ENCODE measurements at places on chromosomes 13 and 19.

DNA sequence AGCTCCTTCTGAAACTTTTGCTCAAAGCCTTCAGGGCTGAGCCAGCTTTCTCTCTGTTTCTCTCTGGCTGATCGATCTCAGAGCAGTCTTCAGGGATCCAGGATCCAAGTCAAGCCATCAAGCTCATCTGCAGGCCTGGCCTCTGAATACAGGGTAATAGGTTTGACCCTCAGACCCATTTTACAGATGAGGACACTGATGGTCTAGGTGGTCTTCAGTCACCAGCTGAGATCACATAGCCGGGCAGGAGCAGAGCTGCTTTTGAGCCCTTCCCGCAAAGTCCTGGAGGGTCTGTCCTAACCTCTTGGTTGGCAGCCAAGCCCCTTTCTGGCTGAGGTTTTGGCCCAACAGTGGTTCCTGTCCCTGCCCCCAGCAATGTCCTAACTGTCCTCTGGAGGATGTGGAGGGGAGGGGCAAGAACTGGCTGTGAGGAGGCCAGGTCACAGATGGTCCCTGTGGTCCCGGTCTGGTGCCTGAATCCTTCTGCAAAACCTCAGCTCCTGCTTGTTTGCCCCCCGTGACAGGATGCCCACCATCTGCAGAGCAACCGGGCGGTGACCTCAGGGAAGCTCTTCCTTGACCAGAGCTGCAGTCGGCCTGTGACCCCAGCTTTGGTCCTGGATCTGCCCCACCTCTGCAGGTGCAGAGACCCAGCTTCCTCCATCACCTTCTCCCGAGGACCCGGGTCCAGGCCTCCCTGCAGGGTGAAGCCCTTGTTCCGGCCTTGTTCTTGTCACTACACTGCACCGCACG, 5.8 kb upstream of the PEAK3 start:
- DNase-seq, result no peak

GRCh38 chr13:109743706-109744453, 42.5 kb downstream of the IRS2 start:
- peak; percentile 22 for DNase-seq

DNA sequence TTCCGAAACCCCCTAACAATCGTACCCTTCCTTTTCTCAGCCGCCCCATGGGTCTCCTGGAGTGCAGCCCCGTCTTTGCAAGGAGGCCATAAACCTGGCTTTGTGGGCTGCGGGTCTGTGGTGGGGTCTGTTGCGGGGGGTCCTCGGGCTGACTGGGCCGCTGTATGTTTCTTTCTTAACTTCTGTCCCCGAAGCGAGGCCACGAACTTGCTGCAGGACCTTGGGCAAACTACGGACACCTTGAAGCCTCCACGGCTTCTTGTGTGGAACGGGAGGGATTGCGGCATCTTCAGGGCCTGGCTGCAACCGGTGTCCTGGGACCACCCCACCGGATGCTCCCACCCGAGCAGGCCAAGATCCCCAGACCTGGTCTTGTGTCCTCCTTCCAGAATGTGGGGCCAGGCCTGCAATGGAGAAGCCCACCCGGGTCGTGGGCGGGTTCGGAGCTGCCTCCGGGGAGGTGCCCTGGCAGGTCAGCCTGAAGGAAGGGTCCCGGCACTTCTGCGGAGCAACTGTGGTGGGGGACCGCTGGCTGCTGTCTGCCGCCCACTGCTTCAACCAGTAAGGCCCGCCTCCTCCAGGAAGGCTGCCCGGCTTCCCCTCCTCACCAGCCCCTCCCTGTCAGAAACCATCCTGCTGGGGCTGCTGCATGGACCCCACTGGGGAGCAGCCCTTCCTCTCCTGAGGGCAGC, 12.0 kb downstream of the TIMM13 start:
- DNase-seq, result no peak

DNA sequence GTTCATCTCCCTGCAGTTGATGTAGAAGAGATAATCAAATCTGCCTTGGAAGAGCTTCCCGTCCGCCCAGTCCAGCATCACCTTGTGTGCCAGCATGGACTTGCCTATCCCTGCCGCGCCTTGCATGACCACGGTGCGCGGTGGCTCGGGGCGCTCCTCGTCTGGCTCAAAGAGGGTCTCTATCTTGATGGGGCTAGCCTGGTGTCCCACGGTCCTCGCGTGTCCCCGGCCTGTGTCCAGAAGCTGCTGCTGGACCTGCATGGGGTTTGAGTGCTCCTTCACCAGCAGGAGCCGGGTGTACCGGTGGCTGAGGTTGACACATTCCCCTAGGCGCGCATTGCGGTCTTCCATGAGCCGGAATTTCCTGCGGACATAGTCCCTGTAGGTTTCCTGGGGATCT, 13.2 kb downstream of the NLRP12 start:
- DNase-seq, result no peak

GRCh38 chr19:13154241-13154778, 4.1 kb downstream of the IER2 start:
- DNase-seq, result peak; percentile 86

DNA sequence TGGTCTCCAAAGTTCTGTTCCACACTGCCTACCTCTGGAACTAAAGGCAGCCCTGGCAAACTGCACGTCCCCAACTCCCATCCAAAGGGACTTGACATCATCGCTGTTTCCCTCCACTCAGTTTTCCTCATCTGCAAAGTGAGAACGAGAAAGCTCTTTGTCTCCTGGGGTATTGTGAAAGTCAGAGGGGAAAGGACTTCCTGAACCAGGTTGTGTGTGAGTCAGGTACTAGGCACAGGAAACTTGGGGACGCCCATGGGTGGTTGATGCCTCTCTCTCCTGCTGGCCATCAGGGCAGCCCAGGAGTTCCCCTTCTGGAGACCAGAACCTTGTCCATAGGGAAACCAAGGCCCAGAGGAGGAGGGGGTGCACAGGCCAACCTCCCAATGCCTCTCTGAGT, 4.7 kb downstream of the CRLF1 start:
- no peak for DNase-seq

DNA sequence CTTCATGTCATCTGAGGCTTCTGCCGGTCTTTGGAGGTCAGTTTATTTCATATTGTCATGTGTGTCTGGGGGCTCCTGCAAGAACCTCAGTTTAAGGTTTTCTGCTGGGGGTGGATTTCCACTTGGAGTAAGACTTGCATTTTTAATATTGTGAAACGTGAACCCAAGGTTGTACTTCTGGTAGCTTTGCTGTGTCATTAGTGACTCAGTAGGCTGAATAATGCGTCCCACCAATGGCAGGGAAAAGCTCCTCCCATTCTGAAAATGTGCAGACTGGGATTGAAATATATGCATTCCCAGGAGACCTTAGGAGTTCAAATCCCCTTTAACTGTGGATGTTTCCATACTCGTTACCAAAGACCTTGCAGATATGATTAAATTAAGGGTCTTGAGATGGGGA, 46.2 kb downstream of the ING1 start:
- no peak for DNase-seq

- no peak for DNase-seq
These were observed 73.0 kb downstream of the GADD45B start for GRCh38 chr19:2548966-2549365.

DNA sequence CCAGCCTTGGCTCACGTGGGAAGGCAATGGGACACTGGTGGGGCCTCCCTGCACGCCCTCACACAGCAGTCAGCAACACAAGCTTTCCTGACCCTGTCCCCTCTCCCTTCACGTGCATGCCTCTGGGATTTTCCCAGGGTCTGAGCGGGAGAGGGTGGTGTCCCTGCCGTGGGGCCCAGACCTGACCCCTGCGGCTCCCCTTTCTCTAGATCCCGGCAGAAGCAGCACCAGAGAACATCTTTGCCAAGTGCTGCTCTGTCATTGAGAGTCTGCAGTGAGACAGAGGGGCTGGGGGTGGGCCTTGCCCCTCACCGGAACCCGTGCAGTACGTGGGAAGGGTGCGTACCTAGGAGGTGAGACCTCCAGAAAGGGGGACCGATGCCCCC, 12.6 kb downstream of the KHSRP start:
- no peak for DNase-seq

- DNase-seq, result no peak
These were observed 43.9 kb upstream of the TSC22D1 start for GRCh38 chr13:44620057-44620456.

DNA sequence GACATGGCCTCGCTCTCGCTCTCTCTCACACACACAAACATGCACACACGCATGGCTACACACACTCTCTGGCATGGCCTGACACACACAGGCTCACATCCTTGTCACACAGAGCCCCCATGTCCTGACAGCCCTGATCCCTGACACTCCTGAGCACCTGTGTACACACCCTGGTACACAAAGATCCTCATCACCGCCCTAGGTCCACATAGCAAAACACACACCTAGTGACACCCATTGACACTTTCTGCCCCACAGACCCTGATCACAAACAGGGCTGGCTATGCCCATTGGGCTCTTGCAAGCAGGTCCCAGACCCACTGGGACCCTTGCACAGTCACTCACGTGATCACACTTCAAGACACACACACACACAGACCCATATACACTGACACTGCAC, 4.0 kb upstream of the NFIX start:
- DNase-seq, result no peak

- DNase-seq, result no peak
These were observed 401.7 kb downstream of the IRS2 start for GRCh38 chr13:109384491-109385241.

DNA sequence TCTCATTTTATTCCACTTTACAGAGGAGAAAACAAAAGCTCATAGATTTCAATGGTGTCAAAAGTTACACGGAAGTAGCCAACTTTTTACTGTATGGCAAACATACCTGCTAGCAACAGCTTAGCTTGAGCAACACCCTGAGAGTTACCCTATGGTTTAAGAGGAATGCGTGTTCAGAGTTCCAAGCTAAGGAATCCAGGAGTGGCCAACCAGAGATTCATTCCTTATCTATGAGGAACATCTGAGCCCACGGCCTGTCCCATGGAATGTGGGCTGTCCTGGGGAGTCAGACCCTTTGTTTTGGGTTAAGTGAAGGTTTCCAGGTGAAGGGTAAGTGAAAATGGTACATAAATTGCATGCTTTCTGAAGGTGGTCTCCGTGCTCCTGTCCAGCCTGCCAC, 67.5 kb downstream of the STARD13 start:
- DNase-seq, result no peak

DNA sequence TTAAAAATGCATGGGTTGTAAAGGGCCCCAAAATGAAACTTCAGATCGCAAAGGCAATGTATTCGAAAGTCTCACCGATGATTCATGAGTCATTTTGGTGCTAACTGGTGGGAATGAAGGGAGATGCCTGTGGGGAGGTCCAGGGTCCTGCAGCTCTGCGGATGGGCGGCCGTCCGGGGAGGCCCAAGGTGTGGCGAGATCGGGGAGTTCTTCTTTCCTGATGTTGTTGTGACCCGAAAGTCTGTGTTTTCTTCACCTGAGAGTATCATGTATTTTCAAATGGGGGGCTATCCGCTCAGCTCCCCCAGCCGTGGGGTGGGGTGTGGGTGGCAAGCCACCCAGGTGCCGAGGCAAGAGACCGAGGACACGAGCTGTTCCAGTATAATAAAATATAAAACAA, 36.5 kb downstream of the TFDP1 start:
- DNase-seq, result no peak

DNA sequence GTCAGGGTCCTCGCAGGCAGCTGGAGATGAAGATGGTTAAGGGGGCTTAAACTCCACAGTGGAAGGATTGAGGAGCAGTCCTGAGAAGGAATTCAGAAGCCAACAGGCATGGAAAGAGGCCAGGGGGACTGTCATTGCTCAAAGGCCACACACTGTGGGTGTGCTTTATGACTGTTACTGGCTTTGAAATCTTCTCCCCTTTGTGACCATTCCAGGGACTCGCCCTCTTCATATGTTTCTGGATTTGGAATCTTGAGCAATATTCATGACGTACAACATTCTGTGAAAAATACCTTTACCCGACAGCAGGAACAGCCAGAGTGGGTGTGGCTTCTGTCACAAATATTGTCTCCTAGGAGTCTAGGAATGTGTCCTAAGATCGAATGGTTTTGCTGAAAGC, 16.6 kb downstream of the CEACAM7 start:
- no peak for DNase-seq

- DNase-seq, result no peak
These were observed 3.2 kb upstream of the SYDE1 start for GRCh38 chr19:15104003-15104402.

DNA sequence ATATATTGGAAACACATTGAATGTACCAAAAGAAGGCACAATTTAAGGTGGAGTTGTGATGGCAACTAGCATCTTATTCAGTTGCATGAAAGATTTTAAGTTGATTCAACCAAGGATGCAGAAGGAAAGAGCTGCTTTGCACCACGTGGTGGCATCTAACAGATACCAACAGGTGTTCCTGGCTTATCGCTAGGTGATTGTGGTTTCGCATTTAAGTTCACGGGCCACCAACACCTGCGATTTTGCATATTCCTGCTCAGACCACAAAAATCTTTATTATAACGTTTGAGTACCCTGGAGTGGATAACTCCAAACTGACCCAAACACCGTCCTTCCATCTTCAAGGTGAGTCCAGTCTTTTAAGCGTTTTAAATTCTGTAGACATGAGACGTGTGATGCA, 45.3 kb downstream of the RGCC start:
- DNase-seq, result no peak

DNA sequence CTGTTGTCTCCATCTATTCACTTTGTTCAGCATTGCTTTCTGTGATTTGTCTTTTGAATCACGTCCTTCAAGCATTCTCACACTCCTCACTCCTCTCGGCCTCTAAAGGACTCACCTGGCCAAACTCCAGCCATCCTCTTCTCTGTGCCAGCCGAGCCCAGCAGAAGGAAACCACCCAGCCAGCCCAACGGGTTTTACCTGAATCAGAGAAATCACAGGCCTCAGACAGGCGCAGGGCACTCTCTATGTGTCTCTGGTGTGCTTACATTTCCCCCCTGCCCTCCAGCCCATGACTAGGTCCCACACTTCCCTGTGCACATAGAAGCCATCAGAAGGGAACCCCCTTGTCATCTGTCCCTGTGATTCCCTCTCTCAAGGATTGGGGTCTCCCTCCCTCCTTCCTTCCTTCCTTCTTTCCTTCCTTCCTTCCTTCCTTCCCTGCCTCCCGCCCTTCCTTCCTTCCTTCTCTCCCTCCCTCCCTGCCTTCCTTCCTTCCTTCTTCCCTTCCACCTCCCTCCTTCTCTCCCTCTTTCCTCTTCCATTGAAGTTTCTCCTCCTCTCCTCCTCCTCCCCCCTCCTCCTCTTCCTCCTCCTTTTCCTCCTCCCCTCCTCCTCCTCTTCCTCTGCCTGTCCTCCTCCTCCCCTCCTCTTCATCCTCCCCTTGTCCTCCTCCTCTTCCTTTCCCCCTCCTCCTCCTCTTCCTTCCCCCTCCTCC, 8.8 kb upstream of the ZNF541 start:
- DNase-seq, result no peak

- DNase-seq, result no peak
These were observed 61.8 kb downstream of the MBNL2 start for GRCh38 chr13:97283888-97284287.

DNA sequence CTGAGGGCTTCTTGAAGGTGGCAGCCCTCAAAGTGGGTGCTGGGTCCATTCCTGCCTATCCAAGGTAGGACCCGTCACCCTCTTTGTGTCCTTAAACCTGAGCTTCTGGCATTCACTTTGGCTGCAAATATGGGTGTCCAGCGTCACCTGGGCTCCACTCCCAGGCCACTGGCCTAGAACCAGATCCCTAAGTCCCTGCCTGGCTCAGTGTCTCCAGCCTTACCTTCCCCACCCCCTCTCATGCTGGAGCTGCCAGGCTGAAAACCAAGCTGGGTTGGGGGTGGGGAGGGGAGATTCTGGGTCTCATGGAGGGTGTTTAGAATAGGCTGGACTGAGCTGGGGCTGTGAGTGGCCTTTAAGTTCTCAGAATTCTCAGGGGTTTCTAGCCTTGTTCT, 12.4 kb downstream of the PDE4A start:
- DNase-seq, result no peak

All from stimulated activated CD4-positive, alpha-beta T cell treated with anti-CD3 and anti-CD28 coated beads, Interleukin-15, amount 100 ng/mL, for 24 hours (primary cell).